ENCODE measurements at places on chromosomes 3 and 15.

GRCh38 chr3:158360756-158361448, 210.1 kb upstream of the MLF1 start:
- DNase-seq, result no peak

- DNase-seq, result no peak
Measured at GRCh38 chr3:192170659-192171058, 556.7 kb downstream of the FGF12 start.

DNA sequence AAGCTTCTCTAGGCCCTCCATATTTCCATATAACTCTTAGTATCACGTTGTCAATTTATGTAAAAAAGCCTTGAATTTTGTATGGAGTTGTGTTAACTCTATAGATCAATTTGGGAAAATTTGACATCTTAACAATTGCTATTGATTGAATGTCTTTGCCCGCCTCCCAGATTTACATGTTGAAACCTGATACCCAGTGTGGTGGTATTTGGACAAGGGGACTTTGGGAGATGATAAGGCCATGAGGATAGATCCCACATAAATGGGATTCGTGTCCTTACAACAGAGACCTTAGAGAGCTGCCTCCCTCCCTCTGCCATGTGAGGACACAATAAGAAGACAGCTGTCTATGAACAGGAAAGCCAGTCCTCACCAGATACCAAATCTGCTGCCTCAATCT, 21.1 kb upstream of the TNK2 start:
- no peak for DNase-seq

GRCh38 chr3:58804914-58805313, 138.3 kb upstream of the FAM3D start:
- DNase-seq, result no peak

DNA sequence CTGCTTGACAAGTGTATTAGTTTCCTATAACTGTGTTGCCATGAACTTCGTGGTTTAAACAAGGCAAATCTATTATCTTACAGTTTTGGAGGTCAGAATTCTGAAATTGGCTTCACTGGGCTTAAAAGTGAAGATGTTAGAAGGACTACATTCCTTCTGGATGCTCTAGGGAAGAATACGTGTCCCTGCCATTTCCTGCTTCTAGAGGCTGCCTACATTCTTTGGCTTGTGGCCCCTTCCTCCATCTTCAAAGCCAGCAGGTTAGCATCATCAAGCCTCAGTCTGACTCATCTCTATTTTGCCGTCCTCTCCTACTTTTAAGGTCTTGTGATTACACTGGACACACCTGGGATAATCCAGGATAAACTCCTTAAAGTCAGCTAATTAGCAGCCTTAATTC, 327.7 kb downstream of the SATB1 start:
- no peak for DNase-seq

DNA sequence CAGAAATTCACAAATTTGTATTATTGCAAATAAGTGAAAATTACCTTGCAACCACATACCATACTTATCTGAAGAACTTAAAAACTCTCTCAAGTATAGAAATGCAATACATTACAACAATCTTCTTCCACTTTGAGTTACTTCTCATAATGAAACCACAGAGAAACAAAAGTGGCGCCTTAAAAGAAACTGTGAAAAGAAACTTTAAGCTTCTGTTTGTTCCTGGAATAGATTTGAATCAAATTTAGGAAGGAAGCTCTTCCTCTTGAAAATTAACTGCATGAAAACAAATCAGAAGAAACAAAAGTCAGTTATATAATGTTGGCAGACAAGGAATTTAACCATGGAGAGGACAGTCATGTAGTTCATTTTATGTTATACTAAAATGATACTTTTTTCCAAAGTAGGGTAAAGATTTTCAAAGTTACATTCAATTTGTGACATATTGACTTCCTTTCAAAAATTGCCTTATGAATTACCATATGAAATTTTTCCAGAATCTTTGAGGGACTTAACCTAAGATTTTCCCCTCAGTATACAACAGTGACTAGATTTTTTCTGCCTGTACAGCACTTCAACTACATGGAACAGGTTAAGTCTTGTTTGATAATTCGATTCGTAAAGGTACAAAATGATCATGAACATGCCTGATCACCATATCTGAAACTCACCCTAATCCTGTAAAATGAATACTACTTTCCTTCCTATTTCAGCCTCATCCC, 57.6 kb upstream of the TNFSF10 start:
- no peak for DNase-seq

DNA sequence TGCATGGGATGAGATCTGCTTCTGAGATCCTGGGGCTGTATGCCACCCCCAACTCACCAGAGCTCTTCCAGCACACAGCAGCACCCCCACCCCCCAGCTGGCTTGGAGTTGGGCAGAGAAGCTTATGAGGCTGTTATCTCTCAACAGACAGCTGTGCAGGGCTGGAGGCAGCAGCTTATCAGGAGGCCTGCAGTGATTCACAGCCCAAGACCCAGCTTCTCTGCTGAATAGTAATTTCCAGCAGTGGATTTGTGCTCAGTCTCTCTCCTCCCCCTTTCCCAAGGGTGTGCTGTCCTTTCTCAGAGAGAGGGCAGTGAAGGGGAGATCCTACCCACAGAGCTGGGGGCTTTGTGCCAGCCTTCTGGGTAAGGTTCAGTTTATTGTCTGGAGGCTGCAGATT, 2.1 kb downstream of the RPP25 start:
- DNase-seq, result no peak

DNA sequence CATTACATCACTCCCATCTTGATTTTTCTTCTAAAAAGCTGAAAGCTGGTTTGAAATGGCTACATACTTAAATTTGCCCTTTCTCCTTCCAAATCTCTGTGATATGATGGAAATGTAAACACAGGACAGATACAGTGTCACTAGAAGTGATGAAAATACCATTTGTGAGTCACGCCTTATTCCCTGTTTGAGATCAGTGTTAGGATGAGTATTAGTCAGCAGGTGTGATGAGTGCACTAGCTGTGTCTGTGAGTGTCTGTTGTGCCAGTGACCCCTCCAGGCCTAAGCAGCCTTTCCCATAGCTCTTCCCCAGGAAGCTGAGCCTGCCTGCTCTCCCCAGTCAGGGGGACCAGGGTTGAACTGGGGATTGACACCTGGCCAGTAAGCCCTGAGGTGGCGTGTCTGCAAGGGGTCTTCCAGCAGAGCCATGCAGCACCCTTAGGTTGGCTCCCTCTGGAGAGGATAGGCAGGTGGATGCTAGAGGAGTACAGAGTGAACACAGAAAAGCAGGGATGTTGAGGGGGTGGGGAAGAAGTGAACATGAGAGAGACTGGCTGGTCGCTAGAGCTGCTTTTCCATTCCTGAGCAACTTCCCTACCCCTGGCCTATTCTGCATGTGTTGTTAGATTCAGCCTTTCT, 92.0 kb downstream of the PDE8A start:
- DNase-seq, result no peak

All from T-helper 22 cell (primary cell).